Nasal cavity respiratory epithelium epithelial cell of viscerocranial mucosa (primary cell): ENCODE measurements at places on chromosomes 7 and 10. TPM values are rescaled to one million over a fixed set of nuclear protein-coding genes. Genes with fewer than 3 reads are reported as not detected.

HOXA1 gene
- 0.07 and 0.68 TPM in 2 replicates for total RNA-seq

VSTM2A gene
- not detected in 2 replicates for total RNA-seq

ASZ1 gene
- total RNA-seq, result not detected in 2 replicates

HOXA2 gene
- not detected in 2 replicates for total RNA-seq

PRSS37 gene
- not detected in 2 replicates for total RNA-seq

MYO1G gene
- total RNA-seq, result 0.14 and 0.34 TPM in 2 replicates

ADGRA1 gene
- not detected in 2 replicates for total RNA-seq

NPS gene
- not detected in 2 replicates for total RNA-seq

ADAM22 gene
- total RNA-seq, result under 0.01 and 0.07 TPM in 2 replicates

INTS15 gene
- total RNA-seq, result 9.9 and 12.3 TPM in 2 replicates

NME8 gene
- not detected in 2 replicates for total RNA-seq

CPED1 gene
- total RNA-seq, result 0.50 TPM in 1 of 2 replicates, not detected in the other

VPS26A gene
- 59.1 and 79.2 TPM in 2 replicates for total RNA-seq

PARD3 gene
- 88.2 and 133 TPM in 2 replicates for total RNA-seq

PIK3AP1 gene
- total RNA-seq, result 0.64 and 1.0 TPM in 2 replicates

GRID2IP gene
- total RNA-seq, result under 0.01 and 0.14 TPM in 2 replicates

TMEM176A gene
- total RNA-seq, result not detected in 2 replicates

CRYGN gene
- total RNA-seq, result 0.14 TPM in 1 of 2 replicates, not detected in the other

PCLO gene
- total RNA-seq, result 3.1 and 6.6 TPM in 2 replicates

RGR gene
- not detected in 2 replicates for total RNA-seq

AHR gene
- 138 and 303 TPM in 2 replicates for total RNA-seq

GNAI1 gene
- 75.2 and 121 TPM in 2 replicates for total RNA-seq

SLC26A3 gene
- total RNA-seq, result 0.14 TPM in 1 of 2 replicates, not detected in the other

UROS gene
- 18.8 and 31.2 TPM in 2 replicates for total RNA-seq

PNLIP gene
- not detected in 2 replicates for total RNA-seq

EXOSC1 gene
- 31.8 and 41.4 TPM in 2 replicates for total RNA-seq

AGMO gene
- total RNA-seq, result 0.50 TPM in 1 of 2 replicates, not detected in the other

PBLD gene
- total RNA-seq, result 1.4 and 1.8 TPM in 2 replicates

KCND2 gene
- total RNA-seq, result not detected in 2 replicates
